NCI-H1417 treated with DMSO at 0.1 percent for 48 hours (cell line): ENCODE measurements at places on chromosomes 12 and 14.

DNA sequence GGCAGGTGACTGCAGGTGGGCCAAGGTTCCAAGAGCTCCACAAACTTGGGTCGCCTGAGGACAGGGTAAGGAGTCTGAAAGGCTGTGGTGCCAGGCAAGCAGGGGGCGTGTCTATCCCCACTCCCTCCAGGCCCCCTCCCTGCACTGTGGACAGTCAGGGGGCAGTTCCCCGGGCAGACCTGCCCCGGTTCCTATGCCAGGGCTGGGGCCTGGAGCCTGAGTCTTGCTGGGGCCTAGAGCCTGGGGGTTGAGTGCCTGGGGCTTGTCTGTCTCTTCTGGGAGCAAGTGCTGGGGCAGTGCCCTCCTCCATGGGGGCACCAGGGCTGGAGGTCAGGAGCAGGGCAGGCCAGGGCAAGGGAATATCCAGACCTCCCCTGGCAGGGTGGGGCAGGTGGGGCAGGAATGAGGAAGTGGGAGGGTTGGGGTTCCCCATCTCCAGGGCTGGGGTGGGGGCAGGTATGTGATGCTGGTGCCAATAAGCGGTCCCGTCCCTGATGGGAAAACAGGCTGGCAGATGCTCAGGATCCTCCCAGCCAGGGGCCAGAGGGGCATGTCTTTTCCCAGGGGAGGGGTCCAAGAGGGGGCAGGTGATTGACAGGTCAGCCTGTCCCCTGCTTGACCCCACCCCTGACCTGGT is 11.9 kb upstream of the TNFAIP2 start:
- no peak for DNase-seq

GRCh38 chr14:26859483-26859882 is 261.6 kb upstream of the NOVA1 start:
- DNase-seq: no peak

DNA sequence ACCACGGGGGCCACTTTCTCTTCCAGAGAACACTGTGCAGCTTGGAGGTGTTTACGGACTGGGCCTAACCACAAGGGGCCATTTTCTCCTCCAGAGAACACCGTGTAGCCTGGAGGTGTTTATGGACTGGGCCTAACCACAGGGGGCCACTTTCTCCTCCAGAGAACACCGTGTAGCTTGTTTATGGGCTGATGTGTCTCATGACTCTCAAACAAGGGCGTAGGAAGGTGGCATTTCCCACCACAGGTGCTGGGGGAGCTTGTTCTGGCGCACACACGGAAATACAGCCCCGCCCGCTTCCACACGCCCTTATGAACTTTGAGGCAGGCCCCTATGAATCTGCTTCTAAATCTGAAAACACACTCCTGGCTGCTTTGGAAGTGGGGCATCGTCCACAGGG is 174.6 kb upstream of the SFSWAP start:
- DNase-seq: no peak

GRCh38 chr14:41549821-41550607 is 56.7 kb upstream of the LRFN5 start:
- no peak for DNase-seq

DNA sequence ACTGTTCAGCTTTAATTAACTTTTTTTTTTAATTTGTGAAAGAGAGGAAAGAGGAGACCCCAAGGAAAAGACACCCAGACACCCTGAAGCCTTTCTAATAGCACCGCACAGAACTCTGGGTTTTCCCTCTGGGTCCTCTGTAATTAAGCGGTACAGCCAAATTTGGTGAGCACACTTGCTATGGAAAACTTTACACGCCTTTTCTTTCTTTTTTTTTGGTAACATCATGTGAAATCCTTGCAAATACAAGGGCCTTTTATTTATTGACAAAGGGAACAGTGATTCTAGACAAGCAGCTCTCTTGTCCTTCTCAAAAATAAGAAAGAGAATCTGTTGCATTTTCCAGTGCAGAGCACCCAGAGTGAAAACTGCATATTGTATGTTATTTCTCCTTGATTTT is 44.4 kb upstream of the CPM start:
- DNase-seq: no peak

DNA sequence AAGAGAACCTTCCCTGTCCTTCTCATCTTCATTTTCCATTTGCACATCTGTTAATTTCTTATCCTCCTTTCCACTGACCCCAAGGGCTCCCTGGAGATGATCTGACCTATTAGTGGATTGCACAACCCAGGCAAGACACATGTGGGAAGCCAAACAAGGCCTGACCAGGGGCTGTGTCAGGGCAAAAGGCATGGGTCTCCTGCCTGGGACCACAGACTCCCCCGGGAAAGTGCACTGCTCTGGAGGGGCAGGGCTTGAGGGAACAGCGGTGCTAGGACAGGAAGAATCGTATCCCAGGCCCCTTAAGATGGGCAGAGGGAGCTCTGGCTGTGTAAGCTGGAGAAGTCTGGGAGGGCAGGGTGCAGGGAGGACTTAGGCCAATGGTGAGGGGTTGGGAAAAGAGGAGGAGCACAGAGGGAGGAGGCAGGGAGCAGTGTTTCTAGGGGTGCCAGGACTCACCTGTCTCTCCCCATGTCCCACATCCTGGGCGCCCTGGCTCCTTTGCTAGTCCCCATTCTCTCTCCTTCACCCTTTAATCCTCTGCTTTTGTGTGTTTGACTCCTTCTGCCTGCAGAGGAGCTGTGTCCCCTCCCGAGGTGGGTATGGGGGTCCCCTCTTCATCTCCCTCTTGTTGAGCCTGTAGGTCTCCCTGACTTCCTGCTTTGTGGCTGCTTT is 25.3 kb downstream of the PLEKHG3 start:
- DNase-seq: no peak

GRCh38 chr12:53328043-53328435 is 6.6 kb upstream of the AAAS start:
- DNase-seq: no peak

DNA sequence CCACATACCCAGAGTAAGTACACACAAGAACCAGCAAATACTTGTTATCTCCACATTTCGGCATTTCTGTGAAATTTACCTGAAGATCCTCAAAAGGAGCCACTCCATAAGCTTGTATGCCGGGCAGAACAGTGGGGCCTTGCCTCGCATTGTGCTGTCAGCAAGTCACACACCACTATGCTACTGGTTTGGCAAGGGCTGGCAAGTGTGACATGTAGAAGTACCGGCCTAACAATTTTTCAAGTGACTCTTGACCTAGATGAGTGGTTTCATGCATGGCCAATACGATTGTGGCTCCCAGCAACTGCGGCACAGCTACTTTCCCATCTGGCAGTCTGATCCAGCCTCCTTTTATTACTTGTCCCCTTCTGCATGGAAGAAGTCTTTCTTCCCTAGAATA is 69.8 kb downstream of the GAS2L3 start:
- DNase-seq: no peak

- peak; percentile 48 for DNase-seq
Observed at GRCh38 chr14:94145902-94146527, 16.6 kb upstream of the IFI27L2 start.

DNA sequence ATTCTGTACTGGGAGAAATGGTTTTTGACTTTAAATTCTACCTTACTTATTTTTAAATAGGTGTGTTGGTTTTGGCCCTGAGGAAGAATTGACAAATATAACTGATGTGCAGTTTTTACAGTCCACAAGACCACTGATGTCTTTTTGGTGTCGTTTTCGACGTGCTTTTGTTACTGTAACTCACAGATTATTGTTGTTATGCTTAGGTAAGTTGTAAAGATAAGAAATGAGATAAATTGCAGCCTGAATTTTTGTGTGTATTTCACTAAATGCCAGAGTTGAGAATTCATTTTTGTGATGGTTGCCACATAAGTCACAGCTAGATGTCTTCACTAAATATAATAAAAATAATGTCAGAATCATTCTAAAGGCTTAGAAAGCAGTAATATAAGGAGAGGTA is 39.9 kb upstream of the MSRB3 start:
- DNase-seq: no peak

DNA sequence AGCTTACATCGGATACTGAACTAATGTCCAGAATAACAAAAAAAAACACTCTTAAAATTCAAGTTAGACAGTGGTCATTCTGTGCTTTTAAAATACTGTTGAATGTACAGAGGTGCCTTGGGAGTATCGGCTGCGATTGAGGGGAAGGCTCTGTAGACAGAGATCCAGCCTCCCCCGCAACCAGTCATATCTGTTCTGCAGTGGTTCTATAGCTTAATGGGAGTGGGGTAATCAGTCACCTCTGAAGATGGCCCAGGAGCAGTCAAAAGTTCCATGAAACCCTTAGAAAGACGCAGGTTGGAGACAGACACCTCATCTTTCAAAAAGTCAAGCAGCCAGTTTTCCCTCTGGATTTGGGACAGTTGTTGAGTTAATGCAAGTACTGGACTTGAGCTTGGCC is 1486.6 kb upstream of the TMEM132C start:
- no peak for DNase-seq

GRCh38 chr12:121866331-121866730 is 7.7 kb upstream of the HPD start:
- no peak for DNase-seq

DNA sequence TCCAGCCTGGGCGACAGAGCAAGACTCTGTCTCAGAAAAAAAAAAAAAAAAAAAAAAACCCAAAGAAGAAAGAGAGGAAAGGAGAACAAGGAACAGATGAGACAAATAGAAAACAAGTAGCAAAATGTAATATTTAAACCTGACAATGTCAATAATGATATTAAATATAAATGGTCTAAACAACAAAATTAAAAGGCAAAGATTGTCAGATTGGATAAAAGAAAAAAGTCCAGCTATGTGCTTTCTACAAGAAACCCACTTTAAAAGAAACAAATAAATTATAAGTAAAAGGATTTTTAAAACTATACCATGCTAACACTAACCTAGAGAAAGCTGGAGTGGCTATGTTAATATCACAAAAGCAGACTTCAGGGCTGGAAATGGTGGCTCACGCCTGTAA is 29.7 kb upstream of the APOF start:
- DNase-seq: no peak

- no peak for DNase-seq
Observed at GRCh38 chr14:35197015-35197414, 74.7 kb downstream of the PRORP start.

GRCh38 chr12:5439788-5440300 is 7.9 kb downstream of the NTF3 start:
- DNase-seq: no peak

GRCh38 chr14:100726550-100727085 is at the start of gene DLK1:
Gene DLK1 (plus strand): TSS chr14:100726892. CDS start chr14:100727069, 177 bp downstream.
- no peak for DNase-seq

DNA sequence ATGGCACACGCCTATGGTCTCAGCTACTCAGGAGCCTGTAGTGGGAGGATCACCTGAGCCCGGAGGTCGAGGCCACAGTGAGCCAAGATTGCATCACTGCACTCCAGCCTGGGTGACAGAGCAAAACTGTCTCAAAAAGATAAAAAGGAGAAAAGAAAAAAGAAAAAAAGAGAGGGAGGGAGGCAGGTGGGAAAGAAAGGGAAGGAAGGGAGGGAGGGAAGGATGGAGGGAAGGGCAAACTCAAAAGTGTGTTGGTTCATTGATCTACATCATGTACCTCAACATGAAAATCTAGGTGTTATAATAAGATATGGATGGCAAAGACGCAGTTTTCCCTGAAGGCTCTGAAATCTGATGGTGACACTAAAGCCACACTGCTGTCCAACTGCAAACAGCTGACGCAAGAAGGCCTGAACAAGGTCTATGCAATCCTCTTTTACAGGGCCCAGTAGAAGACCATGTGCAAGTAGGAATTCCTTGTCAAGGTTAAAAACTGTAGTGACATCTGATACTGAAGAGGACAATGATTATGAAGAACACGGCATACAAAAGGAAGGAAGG is 143.6 kb downstream of the ITPR2 start:
- no peak for DNase-seq

DNA sequence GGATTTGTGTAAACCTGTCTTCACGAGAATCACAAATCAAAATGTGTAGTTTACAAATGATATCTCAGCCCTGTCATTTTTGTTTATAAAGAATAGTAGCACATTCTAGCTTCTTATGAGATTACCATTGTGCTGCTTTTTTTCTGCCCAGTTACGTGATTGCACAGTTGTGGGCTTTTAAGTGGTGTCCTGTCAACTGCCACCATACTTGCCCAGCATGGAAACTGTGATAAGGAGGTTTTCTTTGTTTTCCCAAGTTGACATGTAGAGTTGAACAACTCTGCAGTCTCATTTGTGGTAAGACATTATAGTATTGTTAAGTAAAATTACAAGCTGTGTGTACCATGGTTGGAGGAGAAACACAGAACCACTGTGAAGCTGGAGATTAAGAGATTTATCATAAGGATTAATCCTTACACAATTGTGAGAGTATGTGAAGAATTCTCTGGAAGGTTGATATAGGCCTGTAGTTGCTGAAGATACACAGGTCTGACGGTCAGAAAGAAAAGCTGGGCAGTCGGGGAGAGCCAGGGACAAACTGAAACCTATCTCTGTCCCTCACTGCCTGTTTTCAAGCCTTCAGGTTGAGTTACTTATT is 12.2 kb downstream of the CHURC1 start:
- DNase-seq: no peak

GRCh38 chr12:67998379-67998778 is 9.1 kb downstream of the IFNG-AS1 start:
- DNase-seq: no peak

DNA sequence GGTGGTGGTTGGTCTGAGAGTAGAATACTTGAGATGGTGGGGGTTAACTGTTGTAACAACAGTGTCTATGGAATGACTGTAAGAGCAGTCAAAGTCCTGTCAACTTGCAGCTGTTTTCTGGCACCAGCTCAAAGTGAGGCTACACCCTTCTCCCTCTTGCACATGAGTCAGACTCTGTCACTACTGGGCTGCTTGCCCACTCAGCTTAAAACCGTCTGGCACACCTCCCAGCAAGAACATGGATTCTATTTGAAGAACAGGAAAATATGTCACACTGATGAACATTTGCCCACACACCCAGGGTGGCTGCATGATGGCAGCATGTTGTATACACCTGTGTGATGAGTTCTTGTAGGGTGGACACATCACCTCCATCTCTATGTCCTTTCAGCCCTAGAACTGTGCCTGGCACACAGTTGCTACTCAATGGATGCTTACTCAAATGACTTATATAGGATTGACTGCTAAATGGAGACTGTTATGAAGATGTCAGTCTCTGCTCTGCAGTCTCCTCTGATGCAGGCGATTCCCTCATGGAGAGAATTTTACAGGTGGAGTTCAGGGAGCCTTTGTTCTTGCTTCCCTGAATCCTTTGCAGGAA is 19.3 kb upstream of the SERPINA6 start:
- no peak for DNase-seq
